ENCODE measurements at places on chromosomes 2 and 18.

DNA sequence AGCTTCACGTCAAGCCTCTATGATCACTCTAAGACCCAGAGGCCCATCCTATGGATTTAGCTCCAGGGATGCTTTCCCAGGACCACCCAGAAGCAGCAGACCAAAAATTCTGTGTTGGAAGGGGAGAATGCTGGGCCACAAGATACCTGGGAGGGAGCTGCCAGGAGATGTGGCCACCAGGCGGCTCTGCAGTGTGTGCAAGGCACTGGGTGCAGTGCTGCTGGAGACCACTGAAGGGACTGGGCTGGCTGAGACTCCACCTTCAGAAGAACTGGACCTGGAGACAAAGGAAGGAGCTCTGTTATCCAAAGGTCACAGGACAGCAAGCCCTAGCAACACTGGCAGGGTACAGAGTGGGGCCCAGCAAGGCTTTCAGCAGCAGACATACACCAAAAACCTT is 34.0 kb downstream of the KANSL3 start:
- DNase-seq, result no peak

- no peak for DNase-seq
Observed at GRCh38 chr2:59000796-59001195, 759.7 kb upstream of the FANCL start.

GRCh38 chr2:20603791-20604190 is 47.1 kb downstream of the HS1BP3 start:
- no peak for DNase-seq

GRCh38 chr2:54879598-54880332 is 156.3 kb downstream of the EML6 start:
- no peak for DNase-seq

DNA sequence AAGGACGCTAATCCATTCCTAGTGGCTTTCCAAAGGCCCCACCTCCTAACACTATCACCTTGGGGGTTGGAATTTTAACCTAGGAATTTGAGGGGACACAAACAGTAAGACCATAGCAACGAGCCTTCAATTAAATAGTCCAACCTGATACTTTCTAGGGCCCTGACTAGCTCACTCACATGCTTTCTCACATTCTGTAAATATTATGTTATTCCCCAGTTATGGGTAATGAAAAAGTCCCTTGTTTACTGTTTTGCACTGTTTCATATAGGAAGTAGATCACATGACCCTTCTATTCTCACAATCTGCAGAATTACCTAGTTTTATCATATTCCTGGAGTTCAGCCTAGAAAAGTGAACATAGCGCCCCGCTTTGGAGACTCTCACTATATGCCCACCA is 1212.1 kb upstream of the ACVR2A start:
- no peak for DNase-seq

- no peak for DNase-seq
Observed at GRCh38 chr18:36217348-36217747, 30.1 kb downstream of the MOCOS start.

- no peak for DNase-seq
Observed at GRCh38 chr2:176445956-176446355, 176.7 kb downstream of the MTX2 start.

GRCh38 chr18:58592223-58593214 is 36.4 kb downstream of the ALPK2 start:
- DNase-seq, result no peak

DNA sequence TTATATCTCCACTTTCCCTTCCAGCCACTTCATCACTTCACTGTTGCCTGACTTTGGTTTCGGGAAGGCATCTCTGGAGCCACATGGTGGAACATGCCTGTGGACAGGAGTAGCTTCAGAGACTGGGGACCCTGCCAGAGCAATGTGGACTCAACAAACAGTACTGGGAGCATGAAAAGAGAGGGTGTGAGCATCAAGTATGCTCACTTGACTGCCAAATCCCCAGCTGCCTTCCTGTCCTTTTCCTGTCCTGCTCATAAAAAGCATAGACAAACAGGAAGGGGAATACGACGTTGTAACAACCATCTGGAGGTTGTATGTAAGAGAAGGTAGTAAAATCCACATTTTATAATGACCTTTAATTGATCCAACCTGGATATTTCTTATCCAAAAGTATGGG is 61.3 kb upstream of the CSRNP3 start:
- peak; percentile 87 for DNase-seq

DNA sequence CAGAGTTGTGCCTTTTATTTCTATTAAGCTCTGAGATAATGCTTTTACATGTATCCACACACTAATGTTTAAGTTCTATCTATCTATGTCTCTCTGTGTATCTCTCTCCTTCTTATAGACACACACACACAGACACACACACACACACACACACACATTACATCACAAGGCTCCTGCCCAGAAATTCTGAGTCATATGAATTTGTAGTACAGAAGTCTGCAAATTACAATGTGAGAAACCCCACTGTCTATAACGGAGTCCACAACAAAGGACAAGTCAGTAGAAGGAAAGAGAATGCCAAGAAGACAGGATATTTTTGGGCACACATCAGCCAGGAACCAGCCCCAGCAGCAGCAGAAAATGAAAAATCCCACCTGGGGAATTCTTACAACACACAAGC is 142.4 kb downstream of the EN1 start:
- no peak for DNase-seq

GRCh38 chr2:148670773-148671172 is 26.2 kb downstream of the EPC2 start:
- DNase-seq, result no peak

- no peak for DNase-seq
Observed at GRCh38 chr2:27007416-27008374, 25.1 kb upstream of the TMEM214 start.

DNA sequence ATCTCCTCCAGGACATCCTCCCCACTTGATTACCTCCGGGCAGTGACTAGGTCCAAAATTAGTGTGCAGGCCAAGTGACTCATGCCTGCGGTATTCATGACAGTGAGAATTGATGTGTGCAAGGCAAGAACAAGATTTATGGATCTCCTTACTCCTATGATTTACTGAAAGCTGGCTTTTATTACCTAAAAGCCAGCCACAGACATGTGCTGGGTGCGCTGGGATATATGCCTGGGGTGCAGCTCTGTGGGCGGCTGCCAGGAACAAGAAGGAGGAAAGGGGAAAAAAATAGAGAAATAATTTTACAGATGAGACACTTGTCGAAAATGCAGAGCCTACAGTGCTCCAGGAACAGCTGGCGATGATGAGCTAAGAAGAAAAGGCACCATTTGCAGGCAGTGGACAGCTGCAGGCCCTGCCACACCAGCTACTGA is 359.3 kb downstream of the CMPK2 start:
- peak; percentile 43 for DNase-seq

DNA sequence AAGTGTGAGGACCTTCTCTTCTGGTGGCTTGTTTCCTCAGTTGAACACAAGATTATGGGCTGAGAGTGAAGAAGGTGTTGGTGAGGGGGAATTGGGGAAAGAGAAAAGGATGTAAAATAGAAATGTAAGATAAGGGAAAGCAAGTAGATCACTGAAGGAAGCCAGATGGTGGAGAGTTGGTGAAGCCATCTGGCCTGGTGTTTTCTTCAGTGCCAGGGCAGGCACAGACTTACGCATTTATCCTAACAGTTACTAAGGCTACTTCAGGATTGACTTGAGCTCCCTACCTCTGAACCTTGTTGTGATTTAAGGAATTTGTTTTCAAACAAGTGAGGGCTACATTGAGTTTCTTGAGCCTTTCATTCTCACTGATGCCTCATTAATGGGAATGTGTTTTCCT is 113.8 kb downstream of the GALNT1 start:
- no peak for DNase-seq

DNA sequence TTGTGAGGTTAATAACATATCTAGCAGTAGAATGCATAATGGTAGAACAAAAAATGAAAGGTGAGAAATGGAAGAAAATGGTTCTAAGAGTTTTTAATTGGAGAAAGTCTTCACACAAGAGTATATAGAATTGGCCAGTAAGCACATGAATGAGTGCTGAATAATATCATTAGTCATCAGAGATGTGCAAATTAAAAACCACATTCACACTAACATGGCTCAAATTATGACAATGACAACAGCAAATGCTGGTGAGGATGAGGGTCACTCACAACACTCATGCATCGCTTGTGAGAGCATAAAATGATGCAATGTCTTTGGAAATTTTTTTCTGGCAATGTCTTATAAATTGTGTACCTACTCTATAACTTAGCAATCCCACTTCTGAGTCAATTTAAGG is 1355.4 kb upstream of the ACVR2A start:
- no peak for DNase-seq

GRCh38 chr2:98759827-98760625 is 29.1 kb upstream of the MGAT4A start:
- no peak for DNase-seq

GRCh38 chr2:64063924-64064331 is 44.7 kb upstream of the VPS54 start:
- no peak for DNase-seq

GRCh38 chr2:132715386-132716351 is 45.7 kb upstream of the LYPD1 start:
- DNase-seq, result no peak

GRCh38 chr2:145875016-145875415 is 1355.1 kb upstream of the ZEB2 start:
- DNase-seq, result no peak

GRCh38 chr2:207938415-207938814 is 86.9 kb downstream of the PLEKHM3 start:
- no peak for DNase-seq

DNA sequence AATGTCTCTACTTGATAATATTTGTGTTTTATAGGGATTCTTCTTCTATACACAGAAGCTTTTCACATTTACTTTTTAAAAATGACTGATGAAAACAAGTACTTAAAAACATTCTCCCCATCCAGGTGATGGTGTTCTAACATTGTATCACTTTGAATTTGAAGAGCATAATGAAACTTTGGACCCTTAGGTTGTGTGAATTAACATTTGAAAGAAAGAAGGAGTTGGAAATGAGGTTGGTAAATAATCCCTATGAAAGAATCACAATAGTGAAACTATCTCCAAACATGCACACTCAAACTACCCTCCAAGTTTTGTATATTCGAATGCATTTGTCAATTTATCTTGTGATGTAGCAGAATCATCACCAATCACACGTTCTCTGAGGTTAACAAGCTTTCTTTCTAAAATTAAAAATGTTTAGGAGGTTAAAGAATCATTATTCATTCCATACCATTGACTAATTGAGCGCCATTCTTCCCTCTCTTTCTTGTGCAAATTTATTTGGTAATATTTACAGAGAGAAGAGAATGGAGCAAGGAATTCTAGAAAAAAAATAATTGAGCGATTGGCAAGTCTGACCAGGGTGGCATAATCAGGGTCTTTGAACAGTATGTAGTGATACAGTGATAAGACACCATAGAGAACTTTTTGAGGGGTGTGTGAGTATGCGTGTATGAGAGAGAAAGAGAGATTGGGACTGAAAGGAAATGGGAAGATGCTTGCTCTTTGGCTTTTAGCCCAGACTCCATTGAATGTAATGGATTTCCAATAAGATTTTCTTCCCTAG is 260.0 kb upstream of the NRXN1 start:
- DNase-seq, result no peak

GRCh38 chr2:10777111-10777841 is 35.3 kb downstream of the PDIA6 start:
- DNase-seq, result no peak

DNA sequence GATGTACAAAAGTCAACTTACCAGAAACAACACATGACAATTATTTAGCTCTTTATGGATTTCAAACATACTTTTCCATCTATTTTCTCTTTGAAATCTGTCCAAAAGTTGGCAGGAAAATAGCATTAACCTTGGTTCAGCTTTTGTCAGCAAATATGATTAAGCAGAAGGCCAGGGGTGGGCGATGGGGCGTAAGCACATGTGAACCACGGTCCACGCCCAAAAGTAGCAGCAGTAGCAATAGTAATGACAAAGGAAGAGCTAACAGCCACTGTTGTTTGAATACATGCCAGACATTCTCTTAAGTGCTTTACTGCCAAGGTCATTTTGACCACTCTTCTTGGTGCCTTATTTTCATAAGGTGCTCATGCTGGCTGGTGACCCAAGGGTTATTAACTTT is 73.5 kb downstream of the ANTXR1 start:
- DNase-seq, result no peak

GRCh38 chr2:112143150-112143549 is 5.0 kb downstream of the FBLN7 start:
- DNase-seq, result no peak

GRCh38 chr2:175441181-175441761 is 259.8 kb upstream of the ATP5MC3 start:
- DNase-seq, result no peak

- DNase-seq, result no peak
Observed at GRCh38 chr18:59492756-59493421, 133.8 kb upstream of the LMAN1 start.

GRCh38 chr2:120596990-120597594 is 138.6 kb upstream of the GLI2 start:
- DNase-seq, result no peak

DNA sequence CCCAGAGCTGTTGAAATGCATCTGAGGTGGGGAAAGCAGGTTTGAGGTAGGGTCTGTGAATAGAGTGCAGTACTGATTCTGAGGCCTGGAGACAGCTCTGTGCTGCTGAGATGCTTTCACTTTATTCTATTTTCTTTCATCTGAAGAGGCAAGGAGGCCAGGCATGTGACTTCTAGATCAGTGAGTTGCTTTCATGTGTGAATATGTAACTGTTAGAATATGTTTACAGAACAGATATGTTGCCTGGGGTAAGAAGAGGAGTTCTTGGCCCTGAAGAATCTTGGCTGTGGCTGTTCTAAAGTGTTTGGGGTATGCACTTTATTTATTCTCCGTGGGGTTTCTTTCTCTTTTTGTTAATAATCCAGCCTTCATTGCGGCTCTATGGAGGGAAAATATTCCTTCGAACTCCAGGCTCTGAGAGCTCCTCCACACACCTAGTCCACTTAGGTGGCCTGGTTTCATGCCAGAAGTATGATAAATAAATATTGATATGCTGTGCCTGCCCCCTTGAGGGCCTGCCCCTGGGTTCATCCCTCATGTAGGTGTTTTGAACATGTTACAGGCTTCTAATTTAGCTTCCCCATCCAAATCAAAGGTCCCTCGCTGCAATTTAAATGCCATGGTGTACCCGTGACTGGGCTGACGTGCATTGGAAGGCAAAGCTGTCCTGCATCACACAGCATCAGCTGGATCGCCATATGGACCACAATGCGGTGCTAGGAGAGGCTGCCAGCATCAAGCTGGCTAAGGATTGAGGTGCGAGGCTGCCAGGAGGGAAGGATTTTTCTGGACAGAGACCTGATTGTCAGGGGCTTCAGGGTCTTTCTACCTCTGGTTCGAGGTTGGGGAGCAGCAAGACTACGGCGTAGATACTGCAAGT is 102.9 kb downstream of the PRKCE start:
- DNase-seq, result no peak

DNA sequence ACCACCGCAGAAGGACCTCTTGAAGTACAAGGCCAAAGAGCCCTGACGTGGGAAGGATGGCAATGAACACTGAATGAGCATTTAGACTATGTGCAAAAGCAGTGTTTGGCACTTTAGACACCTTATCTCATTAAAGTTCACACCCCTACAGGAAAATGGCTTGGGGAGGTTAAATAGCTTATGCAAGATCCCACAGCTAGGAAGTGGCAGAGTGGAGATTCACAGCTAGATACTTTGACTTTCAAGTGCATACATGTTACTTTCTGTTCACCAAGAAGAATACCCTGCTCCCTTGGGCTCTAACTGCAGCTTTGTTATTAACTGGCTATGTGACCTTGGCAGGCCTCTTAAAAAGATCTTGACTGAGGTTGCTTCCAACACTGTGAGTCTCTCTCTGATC is 58.2 kb downstream of the ICOS start:
- no peak for DNase-seq

- no peak for DNase-seq
Observed at GRCh38 chr2:67633212-67633856, 236.2 kb downstream of the ETAA1 start.
